ENCODE measurements at places on chromosomes 4 and X. TPM values are rescaled to one million over a fixed set of nuclear protein-coding genes. Genes with fewer than 3 reads are reported as not detected.

Gene CPZ
- 36.4 TPM for total RNA-seq

Gene ARHGAP6
- 0.07 TPM for total RNA-seq

Gene P2RY10
- not detected for total RNA-seq

Gene CD38
- total RNA-seq = 0.07 TPM

Gene PPP1R3F
- 6.9 TPM for total RNA-seq

Gene MAGEA2
- 0.22 TPM for total RNA-seq

Gene ADH5
- 284 TPM for total RNA-seq

Gene HELT
- not detected for total RNA-seq

Gene FAM184B
- 0.09 TPM for total RNA-seq

Gene EVC2
- 7.1 TPM for total RNA-seq

Gene TLR6
- 0.07 TPM for total RNA-seq

- no peak for DNase-seq
- H3K27me3 ChIP-seq = no peaks in the 10 kb centered on the region
Observed at GRCh38 chr4:22482250-22483127, 33.4 kb downstream of the ADGRA3 start.

GRCh38 chrX:20350596-20350995 lies 83.9 kb upstream of the RPS6KA3 start:
- H3K36me3 ChIP-seq = no peaks in the 10 kb centered on the region
- H3K27me3 ChIP-seq = no peaks in the 10 kb centered on the region
- H3K4me1 ChIP-seq = no peaks in the 10 kb centered on the region
- H3K27ac ChIP-seq = no peak overlapping the region
- no peak for DNase-seq

DNA sequence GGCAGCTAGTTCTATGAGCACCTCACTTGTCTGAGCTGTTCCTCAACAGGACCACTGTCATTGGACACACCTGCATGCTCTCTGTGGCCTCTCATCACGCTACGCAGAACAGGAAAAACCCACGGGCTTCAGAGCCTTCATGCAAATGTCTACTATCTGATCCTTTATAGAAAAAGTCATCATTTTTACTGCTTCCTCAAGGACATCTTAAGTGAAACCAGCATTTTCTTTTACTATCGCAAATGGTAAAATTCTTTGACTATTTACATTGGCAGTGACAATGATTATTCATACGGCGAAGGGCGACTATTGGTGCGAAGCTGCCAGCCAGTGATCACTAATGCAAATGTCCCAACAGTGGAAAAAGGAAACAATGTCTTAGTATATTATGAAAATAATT lies 147.0 kb downstream of the AFAP1 start:
- H3K36me3 ChIP-seq = peaks cover 4% of the 10 kb centered on the region
- no peaks in the 10 kb centered on the region for H3K4me1 ChIP-seq

- no peak for DNase-seq
- H3K27ac ChIP-seq = peak overlapping the region; percentile 15
- H3K36me3 ChIP-seq = peaks cover 18% of the 10 kb centered on the region
- no peaks in the 10 kb centered on the region for H3K27me3 ChIP-seq
Observed at GRCh38 chr4:145618210-145618931, 814 bp upstream of the MMAA start.

- peaks cover 47% of the 10 kb centered on the region for H3K36me3 ChIP-seq
- no peak for DNase-seq
- H3K4me3 ChIP-seq = no peak overlapping the region
- H3K27ac ChIP-seq = no peak overlapping the region
- H3K27me3 ChIP-seq = no peaks in the 10 kb centered on the region
Observed at GRCh38 chr4:168995537-168996295, 14.3 kb downstream of the CBR4 start.

DNA sequence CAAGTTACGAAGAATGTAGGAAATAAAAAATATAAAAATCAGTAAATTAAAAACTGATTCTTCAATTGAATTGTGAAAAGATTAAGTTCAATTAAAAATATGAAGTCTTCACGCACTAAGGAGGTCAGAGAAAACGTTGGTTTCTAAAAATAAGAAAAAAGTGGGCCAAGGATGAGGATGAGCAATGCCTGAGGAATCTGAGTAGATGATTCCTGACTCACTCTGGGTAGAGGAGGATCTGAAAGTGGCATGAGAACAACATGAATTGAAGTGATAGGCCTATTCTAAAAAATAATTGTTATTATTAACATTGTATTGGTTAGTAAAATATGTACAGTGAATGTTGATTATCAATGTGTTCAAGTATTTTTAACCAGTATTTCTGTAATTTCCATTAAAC lies 444.2 kb downstream of the GRIA2 start:
- no peaks in the 10 kb centered on the region for H3K27me3 ChIP-seq
- H3K27ac ChIP-seq = no peak overlapping the region
- no peak overlapping the region for H3K4me3 ChIP-seq
- no peaks in the 10 kb centered on the region for H3K4me1 ChIP-seq
- no peak for DNase-seq

- peak; percentile 32 for DNase-seq
- H3K36me3 ChIP-seq = no peaks in the 10 kb centered on the region
- no peak overlapping the region for H3K27ac ChIP-seq
- H3K27me3 ChIP-seq = no peaks in the 10 kb centered on the region
- no peaks in the 10 kb centered on the region for H3K4me1 ChIP-seq
- H3K4me3 ChIP-seq = no peak overlapping the region
Observed at GRCh38 chrX:138128027-138128671, 562.2 kb downstream of the ZIC3 start.

DNA sequence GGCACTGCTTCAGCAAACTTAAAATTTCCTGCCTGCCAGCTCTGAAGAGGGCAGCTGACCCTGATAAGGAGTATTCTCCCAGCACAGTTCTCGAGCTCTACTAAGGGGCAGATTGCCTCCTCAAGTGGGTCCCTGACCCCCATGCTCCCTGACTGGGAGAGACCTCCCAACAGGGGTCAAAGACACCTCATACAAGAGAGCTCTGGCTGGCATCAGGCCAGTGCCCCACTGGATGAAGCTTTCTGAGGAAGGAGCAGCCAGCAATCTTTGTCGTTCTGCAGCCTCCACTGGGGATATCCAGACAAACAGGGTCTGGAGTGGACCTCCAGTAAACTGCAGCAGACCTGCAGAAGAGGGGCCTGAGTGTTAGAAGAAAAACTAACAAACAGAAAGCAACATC lies 1118.3 kb upstream of the ADGRL3 start:
- H3K27me3 ChIP-seq = no peaks in the 10 kb centered on the region
- H3K4me1 ChIP-seq = no peaks in the 10 kb centered on the region
- no peaks in the 10 kb centered on the region for H3K36me3 ChIP-seq
- no peak overlapping the region for H3K4me3 ChIP-seq
- no peak for DNase-seq
- no peak overlapping the region for H3K27ac ChIP-seq

DNA sequence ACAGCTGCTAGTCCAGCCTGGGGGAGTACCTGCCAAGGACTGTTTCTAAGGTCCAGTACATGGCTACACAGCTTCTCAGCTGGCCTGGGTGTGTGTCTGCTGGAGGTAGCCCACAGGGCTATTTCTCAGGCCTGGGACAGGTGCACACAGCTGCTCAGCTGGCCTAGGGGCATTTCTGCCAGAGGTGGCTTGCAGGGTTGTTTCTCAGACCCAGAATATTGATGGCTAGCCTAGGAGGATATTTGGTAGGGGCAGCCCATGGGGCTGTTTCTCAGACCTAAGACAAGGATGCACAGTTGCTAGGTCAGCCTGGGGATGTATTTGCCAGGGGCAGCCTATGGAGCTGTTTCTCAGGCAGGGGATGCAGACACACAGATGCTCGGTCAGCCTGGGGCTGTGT lies 29.4 kb downstream of the RAB28 start:
- no peak overlapping the region for H3K27ac ChIP-seq
- H3K4me3 ChIP-seq = no peak overlapping the region
- H3K4me1 ChIP-seq = no peaks in the 10 kb centered on the region
- peaks cover 15% of the 10 kb centered on the region for H3K36me3 ChIP-seq
- no peaks in the 10 kb centered on the region for H3K27me3 ChIP-seq

DNA sequence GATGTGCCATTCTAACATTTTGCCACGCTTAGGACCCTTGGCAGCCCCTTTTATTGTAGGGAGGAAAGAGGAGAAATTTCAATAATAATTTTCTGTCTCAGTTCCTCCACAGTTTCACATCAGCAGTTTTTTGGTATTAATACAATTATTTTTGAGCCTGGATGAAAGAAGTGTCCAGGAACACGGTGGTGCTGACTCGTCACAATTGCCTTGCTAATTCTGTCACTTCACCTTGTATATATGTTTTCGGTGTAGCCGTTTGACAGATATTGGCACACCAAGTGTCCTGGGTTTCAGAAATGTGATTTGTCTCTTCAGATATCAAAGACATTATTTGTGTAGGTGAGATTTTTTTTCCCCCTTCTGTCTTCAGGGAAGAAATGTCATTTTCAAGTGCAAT lies 142.2 kb downstream of the ARHGAP10 start:
- no peaks in the 10 kb centered on the region for H3K27me3 ChIP-seq
- H3K36me3 ChIP-seq = peaks cover 2% of the 10 kb centered on the region
- H3K4me3 ChIP-seq = no peak overlapping the region
- no peaks in the 10 kb centered on the region for H3K4me1 ChIP-seq
- DNase-seq = no peak
- H3K27ac ChIP-seq = no peak overlapping the region

GRCh38 chr4:40204507-40205258 lies 7.9 kb downstream of the RHOH start:
- H3K27me3 ChIP-seq = no peaks in the 10 kb centered on the region
- H3K36me3 ChIP-seq = no peaks in the 10 kb centered on the region
- peaks cover 2% of the 10 kb centered on the region for H3K4me1 ChIP-seq

- DNase-seq = no peak
- H3K27ac ChIP-seq = no peak overlapping the region
- no peaks in the 10 kb centered on the region for H3K4me1 ChIP-seq
- peaks cover 25% of the 10 kb centered on the region for H3K36me3 ChIP-seq
- H3K4me3 ChIP-seq = no peak overlapping the region
Observed at GRCh38 chr4:1357356-1358248, 10.6 kb downstream of the UVSSA start.

DNA sequence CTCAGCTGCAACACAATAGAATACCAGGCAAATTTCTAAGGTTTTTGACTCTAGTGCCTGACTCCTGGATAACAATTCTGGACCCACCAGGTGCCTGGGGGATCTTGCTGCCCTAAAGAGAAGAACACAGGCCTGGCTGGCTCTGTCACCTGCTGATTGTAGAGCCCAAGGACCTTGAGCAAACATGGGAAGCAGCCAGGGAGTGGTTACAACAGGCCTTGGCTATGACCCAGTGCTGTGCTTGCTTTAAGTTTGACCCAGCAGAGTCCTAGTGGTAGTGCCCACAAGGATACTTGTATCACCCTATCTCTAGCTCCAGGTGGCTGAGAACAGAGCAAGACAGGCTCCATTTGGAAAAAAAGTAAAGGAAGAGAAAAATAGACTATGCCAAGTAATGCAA lies 176.8 kb upstream of the DCAF12L2 start:
- peaks cover 13% of the 10 kb centered on the region for H3K36me3 ChIP-seq
- no peak overlapping the region for H3K4me3 ChIP-seq
- no peak for DNase-seq
- no peaks in the 10 kb centered on the region for H3K27me3 ChIP-seq
- H3K27ac ChIP-seq = no peak overlapping the region
- H3K4me1 ChIP-seq = no peaks in the 10 kb centered on the region

- H3K4me3 ChIP-seq = peak overlapping the region; percentile 86
- no peaks in the 10 kb centered on the region for H3K4me1 ChIP-seq
- H3K27ac ChIP-seq = no peak overlapping the region
- DNase-seq = peak; percentile 65
- H3K27me3 ChIP-seq = no peaks in the 10 kb centered on the region
Observed at GRCh38 chrX:71909956-71910355, 689 bp upstream of the NHSL2 start.

GRCh38 chr4:168451744-168452390 lies 28.4 kb downstream of the DDX60L start:
- no peak for DNase-seq
- H3K4me1 ChIP-seq = no peaks in the 10 kb centered on the region
- H3K27ac ChIP-seq = no peak overlapping the region
- H3K27me3 ChIP-seq = no peaks in the 10 kb centered on the region
- no peak overlapping the region for H3K4me3 ChIP-seq

- H3K27ac ChIP-seq = no peak overlapping the region
- DNase-seq = no peak
- no peaks in the 10 kb centered on the region for H3K36me3 ChIP-seq
- no peaks in the 10 kb centered on the region for H3K27me3 ChIP-seq
- H3K4me3 ChIP-seq = no peak overlapping the region
- H3K4me1 ChIP-seq = no peaks in the 10 kb centered on the region
Observed at GRCh38 chr4:113921089-113921794, 58.2 kb downstream of the ARSJ start.

GRCh38 chrX:16067886-16068515 lies 55.4 kb upstream of the GRPR start:
- no peak overlapping the region for H3K4me3 ChIP-seq
- no peak for DNase-seq
- H3K4me1 ChIP-seq = peaks cover 2% of the 10 kb centered on the region
- H3K27me3 ChIP-seq = no peaks in the 10 kb centered on the region
- H3K36me3 ChIP-seq = no peaks in the 10 kb centered on the region

DNA sequence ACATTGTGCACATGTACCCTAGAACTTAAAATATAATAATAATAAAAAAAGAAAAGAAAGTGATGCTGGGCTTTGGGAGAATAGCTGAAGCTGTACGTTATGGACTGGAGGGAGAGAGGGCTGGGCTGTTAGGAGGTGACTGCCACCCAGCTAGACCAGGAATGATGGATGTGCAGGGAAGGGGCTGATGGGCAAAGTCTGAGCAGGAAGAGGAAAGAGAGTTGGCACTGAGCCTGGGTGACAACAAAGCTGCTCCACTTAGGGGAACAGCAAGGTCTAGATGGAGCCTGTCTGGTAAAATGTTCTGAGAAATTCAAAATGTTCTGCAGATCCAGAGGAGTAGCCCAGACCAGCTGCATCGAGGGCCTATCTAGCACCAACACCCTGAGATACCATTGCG lies 32.3 kb downstream of the MED28 start:
- H3K4me3 ChIP-seq = no peak overlapping the region
- H3K27me3 ChIP-seq = no peaks in the 10 kb centered on the region
- peaks cover 14% of the 10 kb centered on the region for H3K36me3 ChIP-seq
- no peak for DNase-seq
- no peak overlapping the region for H3K27ac ChIP-seq

DNA sequence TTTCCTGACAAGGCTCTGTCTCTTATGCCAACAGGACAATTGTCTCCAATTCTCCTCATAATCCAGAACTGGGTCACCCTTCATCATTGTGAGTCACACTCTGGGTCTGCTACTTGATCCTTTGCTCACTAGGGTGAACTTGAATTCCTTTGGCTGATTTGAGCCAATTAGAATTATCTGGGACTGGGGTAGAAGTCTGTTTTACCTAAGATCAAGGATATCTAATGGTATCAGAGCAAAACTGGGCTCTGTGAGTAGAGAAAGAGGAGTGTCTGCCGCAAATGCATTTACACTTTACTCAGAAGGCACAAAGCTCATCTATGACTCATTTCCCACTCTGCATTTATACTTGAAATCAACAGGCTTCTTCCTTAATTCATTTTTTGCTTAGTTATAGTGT lies 72.6 kb downstream of the PITX2 start:
- no peak for DNase-seq
- H3K4me1 ChIP-seq = no peaks in the 10 kb centered on the region
- H3K36me3 ChIP-seq = no peaks in the 10 kb centered on the region
- no peak overlapping the region for H3K4me3 ChIP-seq
- no peak overlapping the region for H3K27ac ChIP-seq

- H3K36me3 ChIP-seq = no peaks in the 10 kb centered on the region
- no peaks in the 10 kb centered on the region for H3K27me3 ChIP-seq
- no peak overlapping the region for H3K27ac ChIP-seq
- DNase-seq = no peak
- no peaks in the 10 kb centered on the region for H3K4me1 ChIP-seq
Observed at GRCh38 chrX:120366794-120367193, 4.9 kb downstream of the ATP1B4 start.

- no peak overlapping the region for H3K4me3 ChIP-seq
- H3K4me1 ChIP-seq = peaks cover 4% of the 10 kb centered on the region
- H3K36me3 ChIP-seq = peaks cover 16% of the 10 kb centered on the region
- no peak overlapping the region for H3K27ac ChIP-seq
- no peak for DNase-seq
Observed at GRCh38 chr4:2621419-2621818, 85.0 kb downstream of the FAM193A start.

Measured in H9 (cell line).